ENCODE measurements at places on chromosomes 12 and 14.

DNA sequence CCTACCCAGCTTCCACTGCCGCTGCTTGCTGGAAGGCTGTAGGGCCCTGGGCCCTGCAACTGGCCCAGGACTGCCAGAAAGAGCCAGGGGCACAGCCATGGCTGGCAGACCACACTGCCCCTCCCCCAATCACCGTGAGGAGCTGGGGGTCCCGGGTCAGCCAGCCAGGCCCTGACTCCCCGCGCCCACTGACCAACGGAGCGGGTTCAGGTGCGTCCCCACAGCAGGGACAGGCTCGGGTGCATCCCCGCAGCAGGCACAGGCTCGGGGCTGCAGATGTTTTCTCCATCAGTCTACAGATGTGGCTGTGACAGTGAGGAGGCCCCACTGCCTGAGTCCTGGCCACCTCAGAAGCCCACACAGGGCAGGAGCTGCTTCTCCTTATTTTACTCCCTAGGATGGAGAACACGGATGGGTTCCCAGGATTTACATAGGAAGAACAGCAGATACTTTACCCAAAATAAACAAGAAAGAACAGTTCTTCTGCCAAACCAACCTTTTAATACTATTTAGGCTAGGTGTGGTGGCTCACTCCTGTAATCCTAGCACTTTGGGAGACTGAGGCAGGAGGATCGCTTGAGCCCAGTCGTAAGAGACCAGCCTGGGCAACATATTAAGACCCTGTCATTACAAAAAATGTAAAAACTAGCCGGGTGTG, 61.1 kb downstream of the TESC start:
- DNase-seq, result no peak

DNA sequence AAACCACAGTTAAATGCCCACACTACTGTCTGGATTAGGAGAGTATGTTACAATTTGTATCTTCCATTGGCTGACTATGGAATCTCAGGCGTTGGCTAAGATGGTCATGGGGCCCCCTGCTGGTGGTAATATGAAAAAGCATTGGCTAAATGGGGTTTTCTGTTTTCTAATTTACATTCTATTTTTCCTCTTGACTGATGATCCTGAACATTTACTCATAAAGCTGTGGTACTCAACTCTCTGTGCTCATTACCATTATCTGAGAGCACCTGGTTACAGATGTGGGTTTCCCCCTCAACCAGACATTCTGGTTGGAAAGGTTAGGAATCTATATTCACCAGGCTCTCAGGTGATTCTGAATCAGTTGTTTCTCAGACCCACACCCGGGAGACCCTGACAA, 64.8 kb downstream of the WSCD2 start:
- DNase-seq, result peak; percentile 11

DNA sequence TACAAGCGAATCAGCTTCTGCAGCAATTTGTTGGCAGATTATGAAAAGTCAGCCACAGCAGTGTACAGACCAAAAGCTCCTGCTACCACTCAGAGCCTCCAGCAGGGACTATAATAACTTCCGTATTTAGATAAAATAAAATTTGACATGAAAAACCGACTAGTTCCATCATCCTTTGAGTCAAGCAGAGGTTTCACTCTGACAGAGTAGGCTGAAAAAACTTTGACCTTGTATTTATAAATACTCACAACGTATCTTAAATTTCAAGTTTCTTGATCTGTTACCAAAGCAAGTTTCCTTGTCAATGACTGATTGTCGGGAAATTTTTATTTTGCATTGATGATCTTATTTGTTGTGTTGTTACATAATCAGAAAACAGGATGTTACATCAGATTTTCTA, 283.4 kb downstream of the DAD1 start:
- DNase-seq, result no peak

DNA sequence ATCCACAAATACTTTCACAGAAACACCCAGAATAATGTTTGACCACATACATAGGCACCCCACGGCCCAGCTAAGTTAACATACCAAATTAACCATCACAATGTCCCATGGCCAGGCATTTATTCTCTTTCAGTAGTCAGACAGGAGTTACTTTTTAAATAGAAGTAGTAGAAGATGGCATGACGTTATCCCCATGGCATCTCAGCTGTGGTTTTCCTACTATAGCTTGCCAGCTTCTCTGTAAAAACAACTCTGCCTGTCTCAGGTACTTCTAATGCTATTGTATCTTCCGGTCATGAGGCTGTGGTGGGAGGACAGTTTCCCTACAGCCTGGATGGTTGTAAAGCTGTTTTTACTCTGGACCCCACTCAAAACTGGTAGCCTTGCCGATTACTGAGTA, 19.3 kb downstream of the CTSG start:
- DNase-seq, result peak; percentile 46

Data from H4 (cell line).